ENCODE measurements at places on chromosomes 1 and 21.

DNA sequence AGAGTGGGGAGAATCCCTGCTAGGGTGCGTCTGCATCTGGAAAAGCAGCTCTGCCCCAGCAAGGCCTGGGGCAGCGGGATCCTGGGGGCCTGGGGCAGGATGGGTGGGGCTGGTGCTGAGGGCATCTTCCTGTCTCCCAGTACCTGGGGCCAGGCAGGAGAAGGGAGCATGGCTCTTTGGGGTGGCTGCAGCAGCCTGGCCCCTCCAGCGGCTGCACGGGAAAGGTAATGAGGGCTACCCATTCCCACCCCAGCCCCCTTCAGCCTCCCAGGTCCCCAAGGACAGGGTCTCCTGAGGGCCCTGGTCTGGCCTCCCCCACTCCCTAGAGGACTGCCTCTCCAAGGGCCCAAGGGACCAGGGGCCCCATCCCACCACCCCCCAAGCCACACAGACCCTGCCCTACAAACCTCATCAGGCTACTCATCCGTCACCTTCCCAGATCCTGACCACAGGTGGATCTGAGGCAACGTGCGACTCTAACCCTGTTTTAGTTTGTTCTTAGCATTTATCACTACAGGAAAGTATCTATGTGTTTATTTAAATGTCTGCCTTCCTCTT, 910 bp upstream of the ANKRD65 start:
- no peak for DNase-seq

GRCh38 chr1:29628190-29628589, 391.9 kb downstream of the PTPRU start:
- DNase-seq = no peak

- no peak for DNase-seq
Measured at GRCh38 chr1:172970186-172970585, 80.6 kb downstream of the TNFSF18 start.

GRCh38 chr1:244063498-244063897, 12.4 kb downstream of the ZBTB18 start:
- DNase-seq = no peak

DNA sequence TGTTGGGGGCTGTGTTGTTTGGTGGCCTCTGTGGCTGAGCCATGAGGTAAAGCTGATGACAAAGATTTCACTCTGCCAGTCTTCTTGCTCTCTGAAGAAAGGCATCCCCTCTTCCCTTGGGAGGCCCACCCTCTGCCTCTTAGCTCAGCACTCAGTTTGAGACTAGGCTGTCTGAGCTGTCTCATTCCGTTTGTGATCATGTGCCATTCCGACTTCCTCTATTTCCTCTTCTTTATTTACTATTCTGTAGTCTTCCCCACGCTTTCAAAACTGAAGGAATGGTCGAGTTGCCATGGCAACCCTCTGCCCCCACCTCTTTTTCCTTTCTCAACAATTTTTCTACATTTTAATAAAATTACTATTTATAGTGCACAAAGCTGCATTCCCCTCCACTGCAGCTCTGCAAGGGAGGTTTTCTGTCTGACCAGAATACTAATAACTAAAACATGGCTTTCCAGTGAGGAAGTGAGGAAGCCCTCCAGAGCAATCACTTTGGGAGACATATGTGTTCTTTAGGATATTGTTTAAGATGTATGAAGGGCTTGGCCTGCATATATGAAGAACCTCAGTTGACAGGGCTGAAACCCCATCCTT, 30.8 kb downstream of the KCNA3 start:
- no peak for DNase-seq

DNA sequence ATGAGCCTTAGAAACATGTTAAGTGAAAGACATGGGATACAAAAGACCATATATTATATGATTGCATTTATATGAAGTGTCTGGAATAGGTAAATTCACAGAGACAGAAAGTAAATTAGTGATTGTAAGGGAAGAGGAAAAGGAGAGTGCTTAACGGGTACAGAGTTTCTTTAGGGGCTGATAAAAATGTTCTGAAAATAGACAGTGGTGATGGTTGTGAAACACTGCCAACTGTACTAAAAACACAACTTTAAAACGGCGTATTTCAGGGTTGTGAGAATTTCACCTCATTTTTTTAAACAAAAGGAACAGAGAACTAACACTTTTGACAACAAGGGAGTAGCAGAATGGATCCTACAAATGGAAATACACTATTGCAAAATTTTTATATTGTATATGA, 13.4 kb downstream of the COP1 start:
- no peak for DNase-seq

DNA sequence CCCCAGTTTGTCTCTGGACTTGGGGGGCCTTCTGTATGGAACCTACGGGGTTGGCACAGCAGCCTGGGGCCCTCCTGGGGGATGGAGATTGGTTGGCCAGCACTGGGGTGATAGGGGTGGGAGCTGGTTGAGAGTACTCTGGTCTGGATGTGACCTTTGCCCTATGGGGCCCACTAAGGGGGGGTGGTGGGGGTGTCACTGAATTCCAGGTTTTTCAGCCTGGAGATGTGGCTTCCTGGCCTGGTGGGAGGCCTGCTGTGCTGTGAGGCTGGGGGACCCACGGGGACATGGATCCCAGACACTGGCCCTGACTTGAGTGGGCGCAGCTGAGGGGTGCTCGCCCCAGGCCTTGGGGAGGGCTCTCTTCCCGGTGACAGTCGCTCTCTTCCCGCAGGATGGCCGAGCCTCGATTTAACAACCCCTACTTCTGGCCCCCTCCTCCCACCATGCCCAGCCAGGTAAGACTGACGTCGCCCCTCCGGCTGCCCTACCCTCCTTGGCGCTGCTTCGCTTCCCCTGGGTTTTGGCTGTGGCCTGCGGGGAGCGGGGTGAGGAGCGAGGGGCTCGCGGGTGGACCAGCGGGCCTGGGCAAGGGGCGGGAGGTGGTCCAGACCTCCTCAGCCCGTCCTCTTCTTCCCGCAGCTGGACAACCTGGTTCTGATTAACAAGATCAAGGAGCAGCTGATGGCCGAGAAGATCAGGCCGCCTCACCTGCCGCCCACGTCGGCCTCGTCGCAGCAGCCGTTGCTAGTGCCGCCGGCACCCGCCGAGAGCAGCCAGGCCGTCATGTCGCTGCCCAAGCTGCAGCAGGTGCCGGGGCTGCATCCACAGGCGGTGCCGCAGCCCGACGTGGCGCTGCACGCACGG, 19.6 kb downstream of the ZNF362 start:
- no peak for DNase-seq

GRCh38 chr1:181660621-181661020, 177.3 kb downstream of the CACNA1E start:
- no peak for DNase-seq

GRCh38 chr1:235642943-235643371, 6.6 kb downstream of the GNG4 start:
- no peak for DNase-seq

GRCh38 chr1:219174460-219175211, 958 bp downstream of the LYPLAL1 start:
- DNase-seq = peak; percentile 37

- no peak for DNase-seq
Measured at GRCh38 chr1:213568929-213569815, 418.6 kb upstream of the PROX1 start.

- DNase-seq = no peak
Measured at GRCh38 chr1:19665496-19666465, 1.1 kb downstream of the HTR6 start.

- DNase-seq = no peak
Measured at GRCh38 chr1:12438349-12438924, 179.6 kb downstream of the DHRS3 start.
